ENCODE measurements at places on chromosomes 5 and 9.

GRCh38 chr9:109319017-109319625 is 1.7 kb downstream of the EPB41L4B start:
- DNase-seq: no peak

- DNase-seq: no peak
Measured at GRCh38 chr5:61631438-61631941, 299.4 kb downstream of the ZSWIM6 start.

DNA sequence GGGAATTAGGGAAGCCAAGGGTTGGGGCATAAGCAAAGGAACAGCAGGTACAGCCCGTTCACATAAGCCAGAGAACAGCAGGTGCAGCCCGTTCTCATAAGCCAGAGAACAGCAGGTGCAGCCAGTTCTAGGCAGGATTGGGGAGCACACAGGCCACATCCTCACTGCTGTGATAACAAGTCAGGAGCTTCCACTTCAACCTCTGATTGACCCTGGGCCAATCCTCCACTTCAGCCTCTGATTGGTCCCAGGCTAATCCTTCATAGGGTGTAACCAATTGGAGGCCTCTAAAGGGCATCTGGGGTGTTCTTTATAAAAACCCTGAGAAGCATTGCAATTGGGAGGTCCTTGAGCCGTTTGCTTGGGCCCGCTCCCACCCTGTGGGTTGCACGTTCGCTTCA is 27.5 kb downstream of the CEL start:
- peak; percentile 99 for DNase-seq

GRCh38 chr9:132114102-132114707 is 34.5 kb upstream of the MED27 start:
- DNase-seq: no peak

GRCh38 chr5:113039229-113039933 is 62.8 kb downstream of the DCP2 start:
- DNase-seq: no peak

DNA sequence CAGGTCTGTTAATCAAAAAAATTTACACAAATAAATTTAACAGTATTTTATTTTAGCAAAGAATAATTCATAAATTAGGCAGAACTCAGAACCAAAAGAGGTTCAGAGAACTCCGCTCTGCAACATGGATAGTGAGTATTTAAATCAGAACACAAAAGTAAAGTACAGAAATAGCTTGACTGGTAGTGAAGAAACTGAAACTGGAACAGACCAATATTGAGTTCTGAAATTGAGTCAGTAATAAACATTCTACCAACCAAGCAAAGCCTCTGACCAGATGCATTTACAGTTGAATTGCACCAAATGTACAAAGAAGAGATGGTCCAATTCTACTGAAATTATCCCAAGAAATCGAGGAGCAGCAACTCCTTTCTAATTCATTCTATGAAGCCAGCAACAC is 1542.8 kb downstream of the EFNA5 start:
- no peak for DNase-seq

DNA sequence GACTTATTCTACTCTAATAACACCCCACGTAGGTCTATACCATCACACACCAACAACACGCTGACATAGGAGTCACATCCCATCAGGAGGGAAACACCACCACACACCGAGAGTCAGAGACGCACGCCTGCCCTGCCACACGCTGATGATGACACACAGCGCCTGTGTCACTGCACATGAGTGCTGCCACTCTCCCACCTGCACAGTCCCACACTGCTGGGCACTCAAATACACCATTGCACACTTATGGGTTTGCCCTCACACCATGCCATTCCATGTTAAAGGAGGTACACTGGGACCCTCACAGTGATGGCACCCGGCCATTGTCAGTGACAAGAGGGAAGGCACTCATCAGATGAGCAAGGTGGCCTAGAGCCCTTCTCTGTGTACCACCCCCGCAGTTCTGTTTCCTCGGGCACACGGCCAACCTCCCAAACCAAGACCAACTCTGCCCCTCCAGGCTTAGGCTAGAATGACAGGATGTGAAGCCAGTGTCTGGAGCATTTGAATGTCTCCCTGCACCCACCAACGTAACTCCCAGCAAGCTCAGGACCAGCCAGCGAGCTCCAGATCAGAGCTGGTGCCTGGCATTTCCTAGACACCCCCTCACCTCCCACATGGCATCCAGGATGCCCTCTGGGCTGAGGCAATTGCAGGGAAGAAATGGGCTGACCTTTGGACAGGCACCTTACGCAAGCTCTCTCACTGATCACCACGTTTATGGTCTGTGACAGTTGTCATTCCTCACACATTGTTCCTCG is 3.6 kb upstream of the CPLX2 start:
- peak; percentile 44 for DNase-seq

DNA sequence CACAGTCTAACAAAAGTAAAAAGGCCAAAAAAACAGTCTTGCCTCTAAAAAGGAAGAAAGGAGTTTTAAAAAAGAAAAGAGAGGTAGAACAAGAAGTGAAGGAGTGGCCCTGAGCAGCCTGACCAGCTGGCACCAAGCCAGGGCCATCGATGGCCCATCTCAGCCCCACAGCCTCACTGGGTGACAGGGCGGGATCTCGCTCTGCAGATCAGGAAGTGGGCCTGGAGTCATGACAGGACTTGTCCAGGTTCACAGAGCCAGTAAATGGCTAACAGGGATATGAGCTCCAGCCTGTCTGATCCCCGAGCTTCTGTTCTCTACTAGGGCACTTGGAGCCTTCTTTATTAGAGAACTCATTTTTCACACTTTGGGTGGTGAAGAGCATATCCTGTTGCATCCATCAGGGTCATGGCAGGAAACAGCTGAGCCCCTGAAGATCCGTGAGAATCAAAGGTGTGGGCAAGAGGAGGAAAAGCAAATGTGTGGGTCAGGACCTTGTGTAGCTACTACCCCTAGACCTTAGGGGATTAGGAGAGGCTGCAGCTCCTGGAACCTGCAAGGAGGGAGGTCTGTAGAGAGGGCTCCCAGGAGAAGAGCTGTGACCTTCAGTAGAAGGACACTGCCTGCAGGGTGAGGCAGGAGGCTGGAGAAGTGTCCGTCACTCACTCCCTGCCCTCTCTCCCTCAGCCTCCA is 299.0 kb upstream of the MSX2 start:
- no peak for DNase-seq

GRCh38 chr5:128762661-128763306 is 202.5 kb upstream of the SLC27A6 start:
- DNase-seq: no peak

DNA sequence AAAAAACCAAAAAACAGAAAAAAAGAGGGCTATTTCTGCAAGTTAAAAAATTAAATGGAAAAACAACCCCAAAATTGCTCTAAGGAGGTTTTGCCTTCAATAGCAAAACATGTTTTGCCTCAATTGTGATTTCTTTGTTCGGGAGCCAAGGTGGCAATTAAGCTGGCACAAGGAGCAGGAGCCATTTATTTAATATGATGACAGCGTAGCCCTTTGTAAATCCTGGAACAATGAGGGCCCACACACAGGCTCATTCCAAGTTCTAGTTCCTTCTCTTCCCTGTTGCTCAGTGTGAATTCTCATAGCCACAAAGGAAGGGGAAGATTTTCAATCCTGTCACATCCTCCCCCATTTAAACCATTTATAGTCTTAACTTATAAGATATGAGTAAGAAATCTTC is 353.2 kb downstream of the PDE4D start:
- DNase-seq: peak; percentile 7

DNA sequence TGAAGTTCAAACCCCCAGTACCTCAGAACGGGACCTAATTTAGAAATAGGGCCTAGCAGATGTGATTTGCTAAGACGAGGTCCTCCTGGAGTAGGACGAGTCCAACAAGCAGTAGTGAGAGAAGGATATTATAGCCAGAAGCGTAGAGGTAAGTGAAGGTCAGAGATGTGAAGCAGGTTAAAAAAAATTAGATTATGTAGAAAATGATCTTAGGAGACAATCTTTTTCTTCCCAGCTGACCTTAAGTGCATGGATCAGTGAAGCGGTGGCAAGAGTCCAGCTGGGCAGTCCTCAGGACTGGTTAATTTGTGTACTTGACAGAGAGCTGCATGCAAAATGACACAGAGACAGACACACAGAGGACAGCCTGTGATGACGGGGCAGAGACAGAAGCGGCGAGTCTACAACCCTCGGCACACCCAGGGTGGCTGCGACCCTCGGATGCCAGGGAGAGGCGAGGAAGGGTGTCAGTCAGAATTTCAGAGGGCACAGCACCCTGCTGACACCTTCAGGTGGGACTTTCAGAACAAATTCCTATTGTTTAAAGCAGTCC is 131.4 kb upstream of the IRX4 start:
- no peak for DNase-seq

DNA sequence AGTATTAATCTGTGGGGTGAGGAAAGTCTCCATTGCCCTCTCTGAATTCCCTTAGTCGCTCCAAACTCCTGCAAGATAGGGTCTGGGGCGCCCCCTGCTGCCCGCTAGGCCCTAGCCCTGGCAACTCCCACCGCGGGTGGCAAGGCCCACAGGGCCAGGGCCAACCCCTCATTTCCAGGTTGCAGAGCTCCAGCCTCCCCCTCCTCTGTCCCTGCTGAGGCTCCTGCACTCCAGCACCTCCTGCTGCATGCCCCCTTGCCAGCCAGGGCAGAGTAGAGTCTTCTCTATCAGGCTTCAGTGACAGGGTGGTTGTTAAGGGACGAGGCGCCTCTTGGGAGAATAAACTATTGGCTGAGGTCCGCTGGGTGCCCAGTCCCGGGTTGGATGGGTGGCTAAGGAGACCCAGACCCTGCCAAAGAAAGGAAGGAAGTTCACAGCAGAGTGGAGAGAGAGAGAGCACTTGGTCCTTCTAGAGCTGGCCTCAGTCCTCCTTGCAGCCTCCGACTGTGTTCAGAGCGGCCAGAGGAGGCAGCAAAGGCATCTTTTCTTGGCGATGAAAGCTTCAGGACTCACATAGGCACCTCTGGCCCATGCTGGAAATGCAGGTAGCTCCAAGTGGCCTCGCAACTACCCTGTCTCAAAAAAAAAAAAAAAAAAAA is 45.6 kb downstream of the SAR1B start:
- DNase-seq: peak; percentile 32

DNA sequence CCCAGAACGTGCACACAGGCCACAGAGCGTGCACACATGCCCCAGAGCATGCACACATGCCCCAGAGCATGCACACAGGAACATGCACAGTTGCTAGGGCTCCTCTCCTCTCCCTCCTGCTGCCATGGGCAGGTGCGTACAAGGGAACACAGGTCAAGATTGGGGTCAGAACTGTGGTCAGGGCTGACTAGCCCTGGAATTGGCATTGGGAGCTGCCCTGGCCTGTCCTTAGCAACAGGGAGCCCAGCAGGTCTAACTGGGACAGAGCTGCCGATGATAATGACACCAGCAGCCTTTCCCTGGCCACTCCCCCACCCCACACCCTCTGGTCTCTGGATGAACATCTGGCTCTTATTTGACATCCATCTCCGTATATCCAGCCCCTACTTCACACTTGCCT is 8.0 kb downstream of the PCDH1 start:
- no peak for DNase-seq

DNA sequence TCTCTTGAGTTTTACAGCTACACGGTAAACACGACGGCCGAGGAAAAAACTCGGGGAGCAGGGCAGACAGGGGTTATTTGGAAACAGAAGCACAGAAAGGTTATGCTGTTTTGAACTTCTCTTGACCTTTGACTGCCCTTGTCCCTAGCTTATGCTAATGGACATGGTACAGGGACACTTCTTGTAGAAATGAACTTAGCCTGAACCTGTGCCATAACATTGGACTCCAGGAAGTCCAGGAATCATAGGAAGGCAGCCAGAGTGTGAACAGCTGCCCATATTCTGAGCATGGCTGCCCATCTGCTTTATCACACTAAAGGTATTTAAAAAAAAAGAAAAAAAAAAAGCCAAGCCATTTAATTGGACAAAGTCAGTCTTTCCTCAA is 46.1 kb downstream of the NR6A1 start:
- DNase-seq: no peak

- no peak for DNase-seq
Measured at GRCh38 chr5:1853531-1853930, 29.2 kb downstream of the IRX4 start.

GRCh38 chr5:177189416-177189815 is 55.8 kb downstream of the NSD1 start:
- no peak for DNase-seq

- no peak for DNase-seq
Measured at GRCh38 chr9:107713470-107713869, 223.9 kb upstream of the KLF4 start.

GRCh38 chr9:76358628-76359280 is 35.5 kb downstream of the RFK start:
- DNase-seq: no peak

DNA sequence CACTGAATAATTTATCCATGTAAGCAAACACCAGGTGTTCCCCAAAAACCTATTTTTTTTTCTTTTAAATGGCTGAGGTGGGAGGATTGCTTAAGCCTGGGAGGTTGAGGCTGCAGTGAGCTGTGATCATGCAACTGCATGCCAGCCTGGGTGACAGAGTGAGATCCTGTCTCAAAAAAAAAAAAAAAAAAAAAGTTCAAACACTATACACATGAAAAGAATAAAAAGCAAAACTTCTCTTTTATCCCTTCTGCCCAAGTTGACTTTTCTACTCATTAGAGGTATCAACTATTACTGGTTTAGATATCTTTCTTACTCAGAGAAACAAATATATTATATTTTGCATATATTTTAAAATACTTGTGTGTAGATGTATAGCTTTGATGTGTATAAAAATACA is 17.8 kb downstream of the DCTN4 start:
- DNase-seq: no peak

DNA sequence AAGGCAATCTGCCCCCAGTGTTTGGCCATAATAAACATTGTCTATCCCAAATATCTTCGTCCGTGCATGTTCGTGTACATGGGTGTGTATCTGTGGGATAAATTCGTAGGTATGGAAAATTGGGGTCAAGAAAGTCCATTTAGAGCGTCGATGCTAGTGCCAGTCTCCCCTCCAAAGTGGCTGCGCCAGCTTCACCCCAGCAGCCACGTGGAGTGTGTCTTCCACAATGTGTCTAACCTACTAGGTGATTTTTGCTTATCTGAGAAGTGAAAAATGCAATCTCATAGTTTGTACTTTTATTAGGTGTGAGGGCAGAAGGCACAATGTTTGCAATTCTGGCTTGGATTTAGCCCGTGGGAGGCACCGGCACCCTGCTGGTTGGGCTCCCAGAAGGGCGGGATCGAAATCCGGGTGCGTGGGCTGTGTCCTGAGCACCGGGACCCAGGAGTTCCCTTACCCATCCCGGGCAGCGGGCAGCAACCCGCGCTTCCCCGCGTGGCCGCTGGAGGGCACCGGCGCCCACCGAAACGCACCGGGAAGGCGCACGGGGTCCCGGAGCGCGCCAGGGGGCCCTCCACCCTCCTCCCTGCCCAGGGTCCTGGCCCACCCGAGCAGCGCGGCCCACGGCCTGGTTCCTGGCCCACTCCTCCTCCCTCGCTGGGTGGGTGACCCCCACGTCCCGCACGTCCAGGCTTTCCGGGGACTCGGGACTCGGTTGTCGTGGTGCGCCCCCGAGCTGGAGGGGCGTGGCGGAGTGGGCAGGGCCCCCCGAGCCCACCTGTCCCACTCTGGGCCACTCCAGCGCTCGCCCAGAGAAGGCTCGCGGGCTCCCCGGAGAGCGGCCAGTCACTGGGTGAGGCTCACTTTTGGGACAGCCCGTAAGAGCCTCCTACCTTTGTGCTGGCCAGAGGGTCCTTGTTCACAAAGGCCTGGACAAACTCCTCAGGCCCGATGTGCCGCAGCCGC is 55.4 kb upstream of the RNF130 start:
- no peak for DNase-seq

Data from NCI-H774 (cell line).